ENCODE measurements at places on chromosomes 3 and 15.

DNA sequence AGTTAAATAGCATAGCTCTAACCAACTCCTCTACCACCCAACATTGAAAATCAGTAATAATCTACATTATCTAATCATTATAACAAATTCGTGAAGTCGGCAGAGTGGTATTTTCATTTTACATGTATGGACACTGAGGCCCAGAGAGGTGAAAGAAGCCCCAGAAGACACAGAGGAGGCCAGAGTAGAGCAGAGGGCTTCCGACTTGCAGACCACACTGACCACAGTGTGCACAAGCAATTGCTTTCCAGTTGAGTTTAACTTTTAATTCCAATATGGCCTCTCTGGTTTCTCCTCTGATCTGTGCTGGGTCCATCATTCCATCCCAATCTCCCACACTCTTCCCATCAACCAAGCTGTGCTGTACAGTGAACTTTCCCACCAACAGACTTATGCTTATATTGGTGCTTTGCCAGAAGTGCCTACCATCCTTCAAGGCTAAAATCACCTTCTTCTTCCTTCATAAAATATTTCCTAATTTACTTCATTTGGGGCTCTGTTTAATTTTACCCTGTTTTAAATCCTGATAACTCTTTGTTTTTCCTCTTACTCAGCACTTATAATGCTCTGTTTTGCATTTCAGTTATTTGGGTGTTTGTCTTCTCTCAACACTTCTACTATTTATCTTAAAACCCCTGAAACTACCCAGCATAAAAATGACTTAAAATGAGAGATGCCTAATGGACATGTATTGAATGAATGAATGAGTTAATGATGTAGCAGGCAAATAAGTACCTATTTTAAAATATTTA is 81.8 kb upstream of the TNFSF10 start:
- DNase-seq, result no peak

DNA sequence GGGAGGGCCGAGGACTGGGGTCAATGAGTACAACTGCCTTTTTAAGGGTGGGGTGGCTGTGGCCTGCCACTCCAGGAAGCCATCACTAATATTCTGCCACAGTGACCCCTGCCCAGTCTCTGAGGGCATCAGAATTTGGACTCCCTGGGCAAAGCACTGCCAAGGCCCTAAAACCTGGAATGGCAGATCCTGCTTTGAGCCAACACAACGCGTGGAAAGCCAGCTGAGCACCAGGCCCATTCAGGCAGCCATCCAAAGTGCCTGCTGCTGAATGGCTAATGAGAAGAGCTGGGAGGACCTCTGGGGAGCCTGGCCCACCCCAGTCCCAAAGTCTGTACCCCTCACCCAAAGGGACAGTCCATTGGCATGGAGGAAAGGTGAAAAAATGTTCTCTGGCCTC is 5.0 kb downstream of the TWF2 start:
- no peak for DNase-seq

DNA sequence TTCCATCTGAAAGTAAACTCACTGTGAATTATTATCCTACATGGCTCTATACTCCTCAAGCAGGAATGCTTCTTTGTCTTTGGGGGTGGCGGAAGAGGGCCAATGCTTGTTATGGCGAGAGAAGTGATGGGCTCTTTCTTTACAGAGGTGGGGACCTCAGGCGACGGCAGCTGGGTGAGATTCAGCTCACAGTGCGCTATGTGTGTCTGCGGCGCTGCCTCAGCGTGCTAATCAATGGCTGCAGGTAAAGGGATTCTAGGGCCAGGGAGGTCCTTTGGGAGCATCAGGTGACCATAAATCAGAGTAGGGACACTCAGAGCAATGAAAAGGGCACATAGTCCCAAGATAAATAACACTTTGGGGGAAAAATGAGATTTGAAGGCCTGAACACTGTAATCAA is 39.0 kb downstream of the ESYT3 start:
- DNase-seq, result no peak

- DNase-seq, result no peak
Observed at GRCh38 chr3:133230195-133230594, 169.7 kb upstream of the BFSP2 start.

GRCh38 chr3:143070977-143071551 is 48.5 kb upstream of the CHST2 start:
- DNase-seq, result peak; percentile 73

DNA sequence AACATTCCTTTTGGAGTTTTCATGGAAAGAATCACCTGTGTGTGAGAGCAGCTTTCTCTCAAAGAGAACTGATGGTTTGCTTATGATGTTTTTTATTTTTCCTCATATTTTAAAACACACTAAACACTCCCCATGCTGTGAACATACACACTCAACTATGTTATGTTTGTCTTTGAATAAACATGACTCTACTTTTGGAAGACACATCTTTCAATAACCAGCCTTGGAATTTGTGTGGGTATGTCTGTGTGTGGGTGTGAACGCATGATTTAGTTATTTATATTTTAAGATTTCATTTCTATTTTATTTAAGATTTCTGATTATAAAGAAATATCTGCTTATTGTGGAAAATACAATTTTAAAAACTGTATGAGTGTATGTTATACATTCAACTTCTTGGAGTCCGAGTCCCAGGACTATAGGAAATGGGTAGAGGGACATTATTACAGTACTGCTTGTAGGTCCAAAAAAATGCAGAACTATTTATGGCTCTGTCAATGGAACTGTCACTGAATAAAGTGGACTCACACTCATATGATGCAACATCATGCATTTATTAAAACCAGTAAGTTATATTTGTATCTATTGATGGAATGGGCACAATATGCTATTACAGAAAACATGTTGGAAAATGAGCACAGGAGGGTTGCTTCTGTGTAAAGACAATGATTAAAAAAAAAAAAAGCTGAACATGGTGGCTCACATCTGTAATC is 43.5 kb downstream of the PDZRN3 start:
- no peak for DNase-seq
